WTC11 (cell line): ENCODE measurements at places on chromosomes 4 and X.

DNA sequence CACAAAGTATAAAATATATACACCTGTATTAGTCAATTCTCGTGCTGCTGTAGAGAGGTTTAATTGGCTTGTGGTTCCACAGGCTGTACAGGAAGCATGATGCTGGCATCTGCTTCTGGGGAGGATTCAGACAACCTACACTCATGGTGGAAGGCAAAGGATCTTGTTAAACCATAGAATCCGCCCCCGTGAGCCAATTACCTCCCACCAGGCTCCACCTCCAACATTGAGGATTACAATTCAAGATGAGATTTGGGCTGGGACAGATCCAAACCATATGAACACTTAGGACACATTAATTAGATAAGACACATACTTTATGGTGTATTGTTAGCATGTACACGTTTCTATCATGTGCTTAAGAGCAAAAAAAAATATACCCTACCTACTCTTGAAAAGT, 22.1 kb upstream of the SORBS2 start:
- no peak for DNase-seq

- no peak for DNase-seq
These were observed 2088.7 kb upstream of the AGA start for GRCh38 chr4:179530958-179531357.

DNA sequence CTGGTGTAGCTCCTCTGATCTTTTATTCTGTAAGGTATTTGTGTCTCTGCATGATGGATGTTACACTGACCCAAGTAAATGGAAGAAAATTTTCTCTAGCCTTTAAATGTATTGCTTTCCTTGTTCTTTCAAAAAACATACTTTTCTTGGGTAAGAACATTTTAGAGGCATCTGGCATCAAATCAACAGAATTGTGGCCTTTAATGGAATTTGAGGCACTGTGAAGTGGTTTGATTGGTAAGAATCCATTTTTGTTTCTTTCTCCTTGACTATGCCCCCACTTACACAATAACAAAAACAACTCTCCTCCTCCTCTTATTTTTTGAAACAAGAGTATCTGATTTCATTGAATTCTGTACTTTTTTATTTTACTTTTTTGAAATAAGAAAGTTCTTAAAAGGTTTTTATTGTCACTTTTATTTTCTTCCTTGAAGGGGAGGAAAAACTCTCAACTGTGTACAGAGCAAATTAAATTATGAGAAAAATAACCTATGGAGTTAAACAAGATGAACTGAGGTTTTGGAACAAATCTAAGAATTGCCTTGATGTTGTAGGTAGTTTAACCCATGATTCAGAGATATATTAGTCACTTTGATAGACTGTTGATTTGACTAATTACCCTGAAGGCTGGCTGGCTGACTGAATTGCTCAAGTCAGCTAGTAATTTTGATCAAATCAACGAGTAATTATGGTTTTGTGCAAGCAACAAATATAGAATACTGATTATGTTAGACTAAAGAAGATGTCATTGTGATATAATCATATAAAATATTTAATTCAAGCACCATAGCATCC, 146.4 kb downstream of the FHIP1A start:
- DNase-seq = no peak

DNA sequence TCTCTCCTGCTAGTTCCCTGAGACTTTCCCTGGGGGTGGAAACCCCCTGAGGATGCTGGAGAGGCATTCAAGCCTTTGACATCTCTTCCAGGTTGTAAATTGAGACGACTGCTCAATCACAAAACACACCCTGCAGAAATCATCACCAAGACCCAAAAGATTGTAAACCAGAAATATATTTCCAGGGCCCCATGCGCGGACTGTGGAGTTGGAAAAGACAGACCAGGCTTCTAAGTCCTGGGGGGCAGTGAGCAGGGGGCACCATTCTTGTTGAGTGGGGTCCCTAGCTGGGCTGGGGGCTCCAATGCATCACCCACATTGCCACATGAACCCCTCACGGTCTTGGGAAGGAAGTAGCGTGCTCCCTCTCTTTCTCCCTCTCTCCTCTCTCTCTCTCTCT, 87.9 kb upstream of the C4orf50 start:
- DNase-seq = no peak

DNA sequence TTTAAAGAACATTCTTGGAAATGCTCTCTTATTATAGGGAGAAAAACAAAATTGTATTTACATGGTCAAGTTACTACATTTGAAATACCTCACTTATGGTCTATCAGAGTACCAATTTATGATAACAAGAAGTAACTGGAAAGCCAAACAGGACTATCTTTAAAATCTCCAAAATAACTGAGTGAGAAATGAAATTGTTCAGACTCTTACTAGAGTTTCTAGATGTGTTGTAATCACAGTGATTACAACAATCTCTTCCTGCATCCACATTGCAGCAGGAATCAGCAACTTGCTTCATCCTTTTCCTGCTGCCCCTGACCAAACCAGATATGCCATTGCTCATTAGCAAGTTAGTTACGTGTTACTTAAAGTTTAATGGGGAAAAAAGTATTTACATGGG, 245.2 kb upstream of the SMIM31 start:
- no peak for DNase-seq

DNA sequence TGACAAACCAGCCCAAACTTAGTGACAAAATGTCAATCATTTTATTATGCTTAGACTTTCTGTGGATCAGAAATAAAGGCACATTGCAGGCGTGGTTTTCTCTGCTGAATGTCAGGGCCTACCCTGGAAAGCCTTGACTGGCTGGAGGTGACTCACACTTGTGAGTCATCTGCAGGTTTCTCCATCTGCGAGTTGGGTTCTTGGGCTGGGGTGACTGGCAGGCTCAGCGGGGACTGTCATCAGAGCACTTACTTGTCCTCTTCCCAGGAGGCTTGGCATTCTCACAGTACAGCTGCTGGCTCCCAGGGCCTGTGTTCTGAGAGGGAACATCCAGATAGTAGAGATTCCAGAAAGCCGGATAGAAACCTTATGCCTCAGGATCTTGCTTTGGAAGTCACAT, 153.8 kb upstream of the AGA start:
- DNase-seq = peak; percentile 15

GRCh38 chr4:24089851-24090534, 200.1 kb upstream of the PPARGC1A start:
- no peak for DNase-seq

DNA sequence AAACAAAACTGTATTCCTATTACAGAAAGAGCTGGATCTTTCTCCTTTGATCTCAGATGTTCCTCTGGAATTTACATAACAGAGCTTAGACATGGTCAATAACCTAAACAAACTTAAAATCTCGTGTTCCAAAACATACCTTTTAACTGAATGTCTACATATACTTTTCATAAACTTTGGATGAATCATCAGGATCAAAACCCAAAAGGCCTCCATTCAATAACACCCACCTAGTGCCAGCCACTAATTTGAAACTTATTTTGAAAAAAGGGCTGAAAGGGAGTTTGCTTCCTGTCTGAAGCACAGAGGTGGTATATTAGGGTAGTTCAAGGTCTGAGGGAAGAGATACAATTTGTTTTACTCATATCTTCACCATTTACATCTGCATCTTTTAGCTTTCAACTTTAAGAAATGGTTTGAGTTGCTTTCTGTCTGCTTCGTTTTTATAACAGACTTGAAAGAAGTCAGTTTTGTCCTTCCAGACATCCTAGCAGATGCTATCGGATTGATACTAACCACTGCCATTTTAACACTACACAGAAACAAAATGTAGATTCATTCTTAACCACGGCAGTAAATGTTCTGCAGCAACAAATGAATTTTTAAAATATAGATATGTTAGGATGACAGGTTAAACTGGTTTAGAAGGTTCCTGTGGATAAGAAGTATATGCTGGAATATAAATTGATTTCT, 242.8 kb upstream of the DKK2 start:
- no peak for DNase-seq

DNA sequence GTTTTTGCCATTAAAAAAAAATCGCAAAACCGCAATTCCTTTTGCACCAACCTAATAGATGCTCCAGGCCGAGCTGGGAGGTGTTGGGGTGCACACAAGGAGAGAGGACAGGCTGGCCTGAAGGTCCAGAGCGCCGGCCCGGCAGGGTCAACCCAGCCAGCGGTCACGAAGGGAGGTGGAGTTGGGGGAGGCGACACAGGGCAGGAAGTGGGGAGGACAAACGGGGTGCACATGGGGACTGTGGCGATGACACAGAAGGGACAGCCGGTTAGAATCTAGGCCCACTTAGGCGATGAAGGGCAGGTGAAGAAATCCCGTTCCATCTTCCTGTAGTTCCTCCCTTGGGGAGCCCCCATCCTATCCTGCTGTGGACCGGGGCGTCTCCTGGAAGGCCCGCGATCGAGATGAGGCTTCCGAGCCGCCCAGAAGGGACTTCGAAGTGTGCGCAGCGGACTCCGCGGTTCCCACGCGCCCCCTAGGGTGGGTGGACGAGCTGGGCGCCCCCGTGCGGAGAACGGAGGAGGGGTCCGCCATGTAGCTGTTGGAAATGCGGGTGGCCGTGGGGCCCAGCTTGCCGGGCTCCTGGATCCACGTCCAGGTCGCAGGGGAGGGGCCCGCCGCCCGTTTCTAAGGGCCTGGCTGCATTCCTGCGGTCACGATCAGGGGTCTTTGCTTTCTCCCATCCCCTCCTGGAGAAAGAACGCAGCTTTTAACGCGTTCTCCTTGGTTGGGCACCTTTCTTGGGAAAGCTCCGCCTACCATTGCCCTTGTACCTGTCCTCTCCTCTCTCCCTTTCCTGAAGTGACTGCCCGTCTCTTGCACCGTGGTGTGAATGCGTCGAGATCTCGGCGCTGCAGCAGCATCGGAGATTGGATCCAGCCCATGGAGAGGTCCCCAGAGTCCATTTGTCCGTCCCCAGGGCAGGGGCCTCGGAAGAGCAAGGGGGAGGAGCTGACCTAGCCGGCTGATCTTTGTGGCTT, 17.0 kb upstream of the HPF1 start:
- peak; percentile 71 for DNase-seq

DNA sequence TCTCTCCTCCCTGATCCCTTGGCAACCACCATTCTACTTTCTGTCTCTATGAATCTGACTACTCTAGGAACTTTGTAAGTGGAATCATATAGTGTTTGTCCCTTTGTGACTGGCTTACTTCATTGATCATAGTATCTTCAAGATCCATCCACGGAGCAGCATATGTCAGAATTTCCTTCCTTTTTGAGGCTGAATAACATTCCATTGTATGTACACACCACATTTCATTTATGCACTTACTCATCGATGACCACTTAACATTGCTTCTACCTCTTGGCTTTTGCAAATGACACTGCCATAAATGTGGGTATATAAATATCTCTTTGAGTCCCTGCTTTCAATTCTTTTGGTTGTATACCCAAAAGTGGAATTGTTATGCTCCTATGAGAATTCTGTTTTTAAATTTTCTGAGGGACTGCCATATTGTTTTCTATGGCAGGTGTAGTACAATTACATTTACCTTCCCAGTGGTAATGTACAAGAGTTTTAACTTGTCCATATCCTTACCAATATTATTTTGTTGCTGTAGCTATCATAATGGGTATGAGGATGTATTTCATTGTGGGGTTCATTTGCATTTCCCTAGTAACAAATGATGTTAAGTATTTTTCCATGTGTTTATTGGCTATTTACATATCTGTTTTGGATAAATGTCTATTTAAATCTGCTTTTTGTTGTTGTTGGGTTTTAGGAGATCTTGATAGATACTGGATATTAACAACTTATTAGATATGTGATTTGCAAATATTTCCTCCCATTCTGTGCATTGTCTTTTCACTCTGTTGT, 466.1 kb downstream of the C4orf33 start:
- DNase-seq = no peak

DNA sequence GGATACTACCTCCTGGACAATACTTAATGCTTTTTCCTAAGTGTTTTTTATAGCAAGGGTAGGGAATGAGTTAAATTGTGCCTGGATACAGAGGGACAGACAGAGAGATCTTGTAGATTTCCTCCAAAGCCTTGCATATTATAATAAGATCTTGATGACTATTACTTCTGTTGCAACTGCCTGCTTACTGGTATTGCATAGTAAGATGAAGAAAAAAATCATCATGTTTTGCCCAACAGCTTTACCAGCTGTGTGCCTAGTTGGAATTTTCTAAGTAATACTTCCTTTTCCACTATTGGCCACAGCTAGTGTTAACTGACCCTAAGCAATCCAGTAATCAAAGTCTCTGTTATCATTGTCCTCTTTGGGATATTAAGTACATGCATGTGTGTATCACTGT, 139.0 kb downstream of the DCK start:
- DNase-seq = no peak
